ENCODE measurements at places on chromosomes 13 and 19.
A peak's percentile ranks its signal among the peaks of the same experiment; 100 is the strongest.

DNA sequence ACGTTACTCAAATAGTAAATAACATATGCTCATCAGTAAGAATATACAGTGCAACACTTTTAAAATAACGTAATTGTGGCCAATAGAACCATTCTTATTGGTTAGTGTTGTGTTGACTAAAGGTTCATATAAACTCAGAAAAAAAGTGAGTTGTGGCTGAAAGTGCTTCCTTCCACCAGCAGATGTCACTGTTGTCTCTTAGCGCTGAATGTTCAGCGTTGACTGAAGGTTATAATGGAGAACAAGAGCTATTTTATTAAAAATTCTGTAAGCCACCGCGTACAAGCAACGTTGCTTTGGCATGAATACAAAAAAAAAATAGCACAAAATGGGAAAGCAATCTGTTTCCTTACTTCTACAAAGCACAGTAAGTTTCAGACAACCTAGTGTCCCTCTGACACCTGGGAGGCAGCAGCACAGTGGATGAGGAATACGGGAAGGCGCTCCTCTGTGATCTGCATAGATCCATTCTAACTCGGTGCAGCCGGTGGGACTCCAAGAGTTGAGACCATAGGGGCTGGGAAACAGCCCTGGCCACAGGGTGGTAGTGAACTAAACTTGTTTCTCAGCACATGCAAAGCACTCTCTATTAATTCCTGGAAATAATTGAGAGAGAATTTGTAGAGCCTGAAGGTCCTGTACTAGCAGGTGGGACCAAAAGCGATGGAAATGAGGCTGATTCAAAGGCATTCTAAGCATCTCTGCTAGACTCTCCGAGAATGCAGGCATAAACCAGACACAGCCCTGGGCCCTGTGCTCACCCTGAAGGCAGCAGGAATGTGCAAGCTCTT lies 23.9 kb upstream of the OXGR1 start:
- peak; percentile 37 for DNase-seq

DNA sequence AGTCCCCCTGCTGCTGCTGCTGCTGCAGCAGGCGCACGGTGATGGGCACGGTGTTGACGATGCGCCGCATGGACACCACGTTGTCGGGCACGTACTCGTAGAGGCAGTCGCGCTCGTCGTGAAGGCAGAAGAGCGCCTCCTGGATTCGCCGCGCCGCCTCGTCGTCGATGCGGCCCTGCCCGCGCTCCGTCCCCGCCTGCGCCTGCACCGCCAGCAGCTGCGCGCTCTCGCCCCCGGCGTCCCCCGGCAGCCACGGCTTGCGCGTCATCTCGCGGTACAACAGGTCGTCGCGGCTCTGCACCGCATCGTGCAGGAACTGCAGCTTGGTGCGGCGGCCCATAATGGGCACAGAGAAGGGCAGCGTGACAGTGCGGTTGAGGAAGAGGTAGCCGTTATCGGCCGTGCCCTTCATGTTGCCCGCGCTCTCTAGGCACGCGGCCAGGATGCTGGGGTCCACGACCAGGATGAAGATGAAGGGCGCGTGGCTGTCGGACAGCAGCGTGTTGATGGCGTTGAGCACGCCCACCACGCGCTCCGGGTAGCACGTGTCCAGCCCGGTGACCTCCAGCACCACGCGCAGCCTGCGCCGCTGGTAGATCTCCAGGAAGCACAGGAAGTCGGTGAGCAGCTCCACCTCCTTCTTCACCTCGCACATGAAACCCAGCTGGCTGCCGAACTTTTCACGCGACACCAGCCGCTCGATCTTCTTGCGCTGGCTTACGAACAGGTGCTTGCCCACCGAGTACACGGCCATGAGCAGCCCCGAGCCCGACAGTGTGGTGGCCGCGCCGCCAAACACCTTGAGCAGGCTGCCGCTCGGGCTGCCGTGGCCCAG lies 8.1 kb downstream of the NKPD1 start:
- DNase-seq = peak; percentile 50

GRCh38 chr13:113208421-113209335 lies at the start of gene PCID2:
Gene PCID2, minus strand, starts transcription at chr13:113208669. Its CDS starts 35 bp downstream, at chr13:113208634.
- DNase-seq = peak; percentile 91

GRCh38 chr13:31372454-31372853 lies 172.7 kb downstream of the B3GLCT start:
- DNase-seq = peak; percentile 32

GRCh38 chr13:85019121-85019520 lies 780.1 kb downstream of the SLITRK6 start:
- DNase-seq = no peak

DNA sequence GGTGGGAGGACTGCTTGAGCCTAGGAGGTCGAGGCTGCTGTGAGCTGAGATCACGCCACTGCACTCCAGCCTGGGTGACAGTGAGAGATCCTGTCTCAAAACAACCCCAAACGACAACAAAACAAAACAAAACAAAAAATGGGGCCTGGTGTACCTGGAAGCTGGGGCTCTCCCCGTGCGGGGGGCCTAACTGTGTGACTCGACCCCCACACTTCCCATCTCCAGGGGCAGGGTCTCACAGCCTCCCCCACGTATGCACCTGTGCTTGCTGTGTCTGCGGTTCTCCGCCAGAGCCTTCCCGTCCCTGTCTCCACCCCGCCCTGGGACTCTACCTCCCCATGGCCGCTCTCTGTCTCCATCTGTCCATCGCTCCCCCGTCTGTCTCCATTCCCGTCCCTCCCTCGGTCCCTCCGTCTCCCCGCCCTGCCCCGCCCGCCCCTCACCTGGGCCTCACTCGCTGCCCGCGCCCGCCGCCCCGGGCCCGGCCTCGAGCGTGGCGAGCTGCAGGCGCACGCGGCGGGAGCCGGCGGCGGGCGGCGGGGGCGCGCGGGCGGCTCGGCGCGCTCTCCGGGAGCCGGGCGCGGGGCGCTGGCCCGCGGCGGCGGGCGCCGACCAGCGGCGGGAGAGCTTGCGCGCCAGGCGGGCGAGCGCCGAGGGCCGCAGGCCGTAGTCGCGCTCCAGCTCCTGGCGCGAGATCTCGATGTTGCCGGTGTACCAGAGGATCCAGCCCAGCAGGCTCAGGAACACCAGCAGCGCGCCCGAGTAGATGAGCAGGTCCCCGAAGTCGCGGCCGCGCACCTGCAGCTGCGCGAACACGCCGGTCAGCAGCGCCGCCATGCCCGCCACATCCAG lies 587 bp downstream of the TMEM238 start:
- peak; percentile 67 for DNase-seq

DNA sequence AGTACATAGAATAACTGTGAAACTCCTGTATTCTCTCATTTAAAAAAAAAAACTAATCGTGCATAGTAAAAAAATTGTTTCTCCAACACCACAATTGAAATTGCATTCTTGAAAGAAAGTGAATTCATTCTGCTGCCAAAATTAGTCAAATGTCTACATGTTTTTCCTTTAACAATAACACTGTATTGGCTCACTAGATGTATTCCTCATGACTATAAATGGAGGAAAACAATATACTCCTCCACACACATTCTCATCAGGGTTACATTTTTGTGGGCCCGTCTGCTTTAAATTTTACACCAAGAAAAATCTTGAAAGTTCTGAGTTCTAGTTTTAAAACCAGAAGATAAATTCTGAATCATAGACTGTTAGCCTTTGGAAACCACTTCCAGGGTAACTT lies 233.6 kb downstream of the KLF12 start:
- DNase-seq = no peak

DNA sequence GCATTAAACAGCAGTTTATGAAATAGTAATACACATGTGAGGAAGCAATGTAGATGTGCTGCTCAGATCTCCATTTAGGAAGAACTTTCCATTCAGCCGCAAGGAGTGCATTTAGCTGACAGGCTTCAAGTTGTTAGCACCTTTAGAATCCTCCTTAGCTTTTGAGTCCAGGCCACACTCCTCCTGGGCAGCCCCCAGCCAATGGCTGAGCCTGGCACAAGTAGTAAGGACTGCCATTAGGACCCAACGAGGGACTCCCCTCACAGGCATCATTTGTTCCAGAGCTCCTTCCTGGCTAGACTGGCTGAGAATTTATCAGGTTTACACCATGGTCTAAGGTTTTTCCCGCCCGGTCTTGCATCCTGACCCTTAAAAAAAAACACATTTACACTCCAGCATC lies 201.4 kb downstream of the DIAPH3 start:
- no peak for DNase-seq

DNA sequence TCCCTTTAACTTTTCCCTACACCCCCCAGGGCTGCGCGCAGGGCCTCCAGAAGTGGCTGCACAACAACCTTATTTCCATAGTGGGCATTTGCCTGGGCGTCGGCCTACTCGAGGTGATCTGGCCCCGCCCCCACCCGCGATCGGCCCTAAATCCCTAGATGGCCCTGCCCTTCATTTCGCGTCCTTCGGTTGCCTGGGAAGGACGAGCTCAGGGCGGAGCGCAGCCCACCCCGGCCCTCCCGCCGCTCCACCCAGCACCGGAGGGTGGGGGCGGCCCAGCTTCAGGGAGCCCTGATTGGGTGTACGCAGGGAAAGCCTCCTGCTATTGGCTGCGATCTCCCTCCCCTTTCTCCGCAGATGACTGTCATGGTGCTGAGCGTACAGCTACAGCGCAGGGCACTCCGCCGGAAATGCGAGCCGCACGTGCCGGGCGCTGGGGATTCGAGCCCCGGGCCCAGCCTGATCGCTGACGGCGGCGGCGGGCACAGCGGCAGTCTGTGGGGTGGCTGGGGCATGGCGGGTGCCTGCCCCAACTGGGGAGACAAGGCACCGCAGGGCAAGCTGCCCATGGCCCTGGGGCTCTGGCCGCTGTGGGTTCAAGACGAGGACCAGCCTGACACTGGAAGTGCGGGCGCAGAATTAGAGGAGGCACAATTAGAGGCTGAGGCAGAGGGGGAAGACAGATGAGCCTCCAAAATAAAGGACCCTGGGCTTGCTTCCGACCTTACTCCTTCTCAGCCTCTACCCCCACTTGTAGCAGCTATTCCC lies 4.3 kb downstream of the CD37 start:
- peak; percentile 54 for DNase-seq
